Renal cortex interstitium (tissue), 15 donors: ENCODE measurements at places on chromosomes 7 and 10. TPM values are rescaled to one million over a fixed set of nuclear protein-coding genes. Genes with fewer than 3 reads are reported as not detected.

- DNase-seq, result no peak
Observed at GRCh38 chr10:95441547-95441923, 119.6 kb downstream of the SORBS1 start.

DNA sequence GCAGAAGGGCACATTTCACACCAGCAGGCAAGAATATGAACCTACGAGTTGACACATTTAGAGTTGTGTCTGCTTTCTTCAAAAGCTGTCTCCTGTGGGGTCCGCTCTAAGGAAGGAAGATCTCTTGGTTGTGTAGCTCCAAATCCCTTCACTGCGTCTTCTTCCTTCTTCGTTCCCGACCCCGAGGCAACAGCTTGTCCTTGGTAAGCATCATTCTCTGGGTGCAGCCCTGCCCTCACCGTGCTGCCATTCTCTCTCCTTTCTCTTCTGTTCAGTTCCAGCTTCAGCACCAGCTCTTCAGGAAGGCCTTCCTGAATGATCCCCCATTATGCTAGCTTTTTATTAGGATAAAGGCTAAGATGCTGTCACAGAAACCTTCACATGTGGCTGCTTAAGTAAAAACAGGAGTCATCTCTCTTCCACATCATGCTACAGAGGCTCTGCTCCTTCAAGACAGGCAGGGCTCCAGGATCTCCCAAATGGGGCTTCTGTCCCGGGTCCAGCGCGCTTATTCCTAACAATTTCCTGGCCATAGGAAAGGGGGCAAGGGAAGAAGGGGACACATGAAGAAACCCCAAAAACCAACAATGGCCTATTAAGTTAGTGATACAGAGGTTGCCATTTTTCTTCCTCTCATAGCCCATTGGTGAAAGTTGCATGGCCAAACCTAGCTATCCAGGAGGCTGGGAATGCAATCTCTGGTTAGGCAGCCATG, 52.2 kb upstream of the SHH start:
- no peak for DNase-seq

Gene PON1
- 0.34 TPM for polyA plus RNA-seq

DNA sequence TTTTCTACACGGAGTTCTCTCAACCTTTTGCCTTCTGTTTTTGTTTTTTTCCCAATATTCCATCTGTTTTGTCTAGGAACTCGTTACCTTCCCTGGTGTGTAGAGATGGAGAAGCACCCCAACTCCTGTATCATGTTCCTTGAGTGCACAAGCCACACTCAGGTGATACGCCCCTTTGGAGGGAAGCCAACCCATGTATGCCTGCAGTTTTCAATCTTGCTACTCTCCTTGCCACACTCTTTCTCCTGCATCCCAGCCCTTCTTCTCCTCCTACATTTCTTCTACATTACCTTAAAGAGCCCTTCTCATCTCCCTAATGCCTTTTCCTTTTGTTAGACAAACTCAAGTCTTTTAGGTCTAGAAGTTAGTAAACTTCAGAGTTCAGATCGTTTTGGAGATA, 10.2 kb upstream of the SP4 start:
- DNase-seq, result no peak

Gene LRMDA
- polyA plus RNA-seq, result 21.0 TPM

Gene MSS51
- 5.0 TPM for polyA plus RNA-seq

DNA sequence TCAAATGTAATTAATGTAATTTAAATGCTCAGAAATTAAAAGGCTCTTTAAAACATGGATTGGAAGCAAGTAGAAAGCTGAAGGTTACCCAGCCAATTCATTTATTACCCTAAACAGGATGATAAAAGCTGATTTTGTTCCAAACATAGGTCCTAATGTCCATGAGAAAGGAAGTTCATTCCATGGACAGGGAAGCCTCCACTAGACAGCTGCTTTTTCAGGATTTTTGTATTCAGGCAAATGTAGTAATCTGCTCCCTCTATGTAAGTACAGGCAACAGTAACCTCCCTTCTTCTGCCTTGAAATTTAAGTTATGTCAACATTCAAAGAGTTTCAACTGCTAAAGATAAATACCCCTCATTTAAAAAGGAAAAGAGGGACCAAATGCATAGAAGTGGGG, 123.0 kb upstream of the WNT16 start:
- no peak for DNase-seq

Gene SPRN
- 3.1 TPM for polyA plus RNA-seq

DNA sequence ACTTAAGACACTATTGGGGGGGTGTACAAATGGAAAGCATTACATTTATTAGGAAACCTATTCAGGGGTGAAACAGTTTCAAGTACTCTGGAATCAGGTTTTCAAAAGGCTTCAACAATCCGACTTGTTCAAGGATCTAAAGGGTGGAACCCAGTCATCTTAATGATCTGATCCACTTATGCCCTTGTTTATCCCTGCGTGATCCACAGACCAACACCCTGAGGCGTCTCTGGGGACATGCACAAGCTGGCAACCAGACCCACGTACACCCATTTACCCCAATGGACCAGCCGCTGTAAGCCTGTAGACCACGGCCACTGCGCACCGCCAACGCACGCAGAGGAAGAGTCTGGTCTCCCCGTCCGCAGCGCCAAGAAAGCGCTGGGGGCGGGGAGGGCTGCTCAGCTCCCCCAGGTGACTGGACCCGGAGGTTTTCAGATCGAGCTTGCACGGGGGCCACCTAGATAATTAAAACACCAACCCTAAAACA, 13.4 kb downstream of the HNRNPF start:
- no peak for DNase-seq

GRCh38 chr10:105023211-105024111, 382.4 kb downstream of the SORCS3 start:
- DNase-seq, result no peak

GRCh38 chr10:92047215-92047614, 123.6 kb downstream of the BTAF1 start:
- DNase-seq, result no peak

Gene MYL7
- 0.62 TPM for polyA plus RNA-seq

Gene OIT3
- polyA plus RNA-seq, result 4.5 TPM

GRCh38 chr7:82044497-82045080, 274.7 kb upstream of the HGF start:
- peak; percentile 43 for DNase-seq

DNA sequence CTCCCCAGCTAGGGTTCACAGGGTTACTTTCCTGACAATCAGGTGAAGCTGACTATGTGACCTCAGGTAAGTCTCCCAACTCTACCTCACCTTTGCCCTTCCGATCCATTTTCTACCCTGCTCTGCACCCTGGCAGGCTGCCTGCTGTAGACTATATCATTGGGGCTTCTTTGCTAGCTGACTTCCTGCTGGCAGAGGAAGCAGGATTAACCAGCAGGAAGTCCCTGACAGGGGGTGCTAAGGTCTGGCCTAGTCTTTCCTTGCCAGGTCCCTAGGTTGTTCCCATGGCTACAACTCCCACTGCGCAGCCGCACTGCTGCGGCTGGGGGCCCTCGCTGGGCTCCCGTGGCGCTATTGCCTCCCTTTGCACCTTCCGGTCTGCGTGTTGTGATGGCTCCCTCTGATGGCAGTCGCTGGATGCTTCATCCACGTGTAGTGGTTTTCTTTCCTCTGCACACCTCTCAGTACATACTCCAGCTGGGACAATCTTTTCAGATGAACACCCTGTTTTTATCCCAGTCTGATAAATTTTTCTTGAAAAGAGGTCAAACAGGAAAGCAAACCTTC, 365.9 kb downstream of the REEP3 start:
- no peak for DNase-seq

- no peak for DNase-seq
Observed at GRCh38 chr10:62514079-62514693, 140.0 kb downstream of the ZNF365 start.

Gene PLPP4
- 5.4 TPM for polyA plus RNA-seq

Gene STMP1
- polyA plus RNA-seq, result 99.3 TPM

- no peak for DNase-seq
Observed at GRCh38 chr10:84200537-84201243, 6.4 kb downstream of the CDHR1 start.

- no peak for DNase-seq
Observed at GRCh38 chr7:73921623-73922528, 60.9 kb downstream of the TMEM270 start.

DNA sequence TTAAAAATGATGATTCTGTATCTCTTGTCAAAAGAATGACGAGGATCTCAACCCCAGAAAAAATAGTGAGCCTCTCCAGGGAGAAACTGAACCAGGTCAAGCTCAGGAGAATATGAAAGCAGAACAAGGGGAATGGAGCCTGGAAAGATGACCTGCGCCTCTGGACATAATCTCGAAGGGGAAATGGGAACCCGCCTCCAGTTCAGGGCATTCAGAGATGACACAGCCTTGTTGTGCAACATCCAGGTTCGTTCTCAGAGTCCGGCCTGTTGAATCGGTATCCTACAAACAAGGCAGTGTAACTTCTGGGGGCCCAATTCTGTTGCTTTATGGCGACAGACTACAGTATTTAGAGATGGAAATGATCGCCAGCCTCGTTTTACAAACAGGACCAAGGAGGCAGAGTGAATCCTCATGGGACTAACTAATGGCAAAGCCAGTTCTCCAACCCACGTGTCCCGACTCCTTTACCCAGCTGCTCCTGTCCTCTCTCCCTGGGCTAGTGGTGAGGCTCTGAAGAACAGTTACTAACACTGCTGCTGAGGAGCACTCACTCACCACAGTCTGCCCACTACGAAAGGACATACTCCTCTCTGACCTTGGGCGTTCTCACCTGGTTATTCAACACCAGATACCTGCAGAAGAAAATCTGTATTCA, 67.6 kb downstream of the JAZF1 start:
- DNase-seq, result no peak

Gene KDM7A
- polyA plus RNA-seq, result 15.3 TPM

DNA sequence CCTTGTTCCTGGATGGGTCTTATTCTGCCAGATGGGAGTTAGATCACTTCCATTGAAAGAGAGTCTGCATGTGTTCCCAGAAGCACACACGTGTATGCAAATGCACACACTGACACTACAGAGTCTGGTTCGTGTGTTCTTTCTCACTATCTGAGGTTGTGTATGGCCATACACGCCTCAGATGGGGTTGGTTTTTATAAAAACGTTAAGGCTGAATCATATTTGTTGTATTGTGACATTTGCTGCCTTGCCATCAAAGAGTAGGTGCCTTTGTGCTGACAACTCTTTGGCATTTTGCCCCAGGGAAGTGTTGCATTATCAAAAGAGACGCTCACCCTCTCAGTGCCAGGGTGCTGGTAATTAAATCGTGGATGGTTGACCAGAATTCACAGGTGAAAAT, 37.7 kb upstream of the HDAC9 start:
- no peak for DNase-seq

Gene FMC1
- polyA plus RNA-seq, result 26.8 TPM
